ENCODE measurements at places on chromosomes 4 and X.

DNA sequence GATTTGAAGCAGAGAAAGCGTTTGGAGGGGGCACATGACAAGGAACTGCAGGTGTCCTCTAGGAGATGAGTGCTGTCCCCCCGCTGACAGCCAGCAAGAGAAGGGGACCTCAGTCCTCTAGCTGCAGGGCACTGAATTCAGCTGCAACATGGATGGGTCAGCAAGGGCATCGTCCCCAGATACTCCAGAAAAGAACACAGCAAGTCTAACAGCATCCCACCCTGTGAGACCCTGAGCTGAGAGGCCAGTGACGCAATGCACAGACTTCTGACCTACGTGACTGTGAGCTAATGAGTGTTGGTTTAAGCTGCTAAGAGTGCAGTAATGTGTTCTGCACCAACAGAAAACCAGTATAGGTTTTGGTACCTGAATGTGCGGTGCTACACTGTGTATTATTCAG, 11.6 kb upstream of the CENPVL2 start:
- DNase-seq, result no peak

- DNase-seq, result no peak
Measured at GRCh38 chrX:14030174-14030530, 460 bp upstream of the GEMIN8 start.

DNA sequence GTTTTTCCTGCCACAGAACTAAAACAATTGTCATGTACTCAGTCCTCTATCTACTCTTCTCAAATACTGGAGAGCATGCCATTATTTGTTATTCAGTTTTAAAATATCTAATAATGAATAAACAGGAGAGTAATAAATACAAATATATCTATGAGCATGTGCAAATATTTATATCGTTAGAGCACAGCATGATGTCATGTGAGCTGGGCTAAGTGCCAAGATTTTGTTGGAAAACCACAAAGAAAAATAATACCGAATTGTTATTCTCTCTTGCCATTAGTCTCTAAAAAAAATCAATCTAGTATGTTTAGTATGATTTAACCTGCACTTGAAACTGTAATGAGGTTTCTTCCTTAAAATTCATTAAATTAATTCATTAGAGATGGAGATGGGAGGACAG, 97.3 kb downstream of the DDX60 start:
- no peak for DNase-seq

DNA sequence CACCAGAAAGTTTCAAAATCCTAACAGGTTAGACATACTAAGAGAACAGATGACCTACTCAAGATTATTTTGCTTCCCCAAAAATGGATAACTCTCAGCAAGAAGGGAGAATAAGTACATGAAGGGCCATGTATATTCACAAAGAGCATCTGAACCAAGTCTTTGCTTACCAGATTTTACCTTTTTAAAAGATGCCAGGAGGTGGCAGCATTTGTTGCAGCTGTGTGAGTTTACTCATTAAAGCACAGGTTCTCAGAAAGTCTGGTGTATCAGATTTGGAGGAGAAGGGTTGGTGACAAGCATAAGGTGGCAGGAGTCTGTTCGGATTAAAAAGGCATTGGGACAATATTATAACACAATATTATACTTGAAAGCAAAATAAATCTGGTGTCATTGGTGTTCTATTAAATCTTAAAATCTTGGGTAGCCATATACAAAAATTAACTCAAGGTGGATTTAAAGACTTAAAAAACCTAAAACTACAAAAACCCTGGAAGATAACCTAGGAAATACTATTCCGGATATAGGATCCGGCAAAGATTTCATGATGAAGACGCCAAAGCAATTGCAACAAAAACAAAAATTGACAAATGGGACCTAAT, 51.3 kb upstream of the NFKB1 start:
- DNase-seq, result peak; percentile 30

GRCh38 chrX:13764765-13765164, 30.2 kb downstream of the OFD1 start:
- peak; percentile 57 for DNase-seq

DNA sequence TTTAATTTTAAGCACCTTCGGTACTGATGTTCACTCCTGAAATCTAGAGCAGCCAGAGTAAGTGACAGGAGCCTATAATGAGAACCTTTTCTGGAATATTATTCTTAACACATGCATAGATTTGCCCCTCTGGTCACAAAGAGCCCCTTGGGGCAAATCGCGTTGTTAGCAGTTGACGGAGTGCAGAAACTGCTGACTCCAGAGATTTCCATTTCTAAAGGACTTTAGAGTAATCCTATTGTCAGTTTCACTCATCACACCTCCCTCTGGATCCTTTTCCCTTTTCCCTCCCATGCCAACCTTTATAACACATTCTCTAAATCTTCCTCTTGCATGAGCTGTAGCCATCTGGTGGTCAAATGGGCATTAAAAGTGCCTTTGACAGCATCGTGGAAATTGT, 264.9 kb upstream of the PRPS2 start:
- DNase-seq, result no peak

DNA sequence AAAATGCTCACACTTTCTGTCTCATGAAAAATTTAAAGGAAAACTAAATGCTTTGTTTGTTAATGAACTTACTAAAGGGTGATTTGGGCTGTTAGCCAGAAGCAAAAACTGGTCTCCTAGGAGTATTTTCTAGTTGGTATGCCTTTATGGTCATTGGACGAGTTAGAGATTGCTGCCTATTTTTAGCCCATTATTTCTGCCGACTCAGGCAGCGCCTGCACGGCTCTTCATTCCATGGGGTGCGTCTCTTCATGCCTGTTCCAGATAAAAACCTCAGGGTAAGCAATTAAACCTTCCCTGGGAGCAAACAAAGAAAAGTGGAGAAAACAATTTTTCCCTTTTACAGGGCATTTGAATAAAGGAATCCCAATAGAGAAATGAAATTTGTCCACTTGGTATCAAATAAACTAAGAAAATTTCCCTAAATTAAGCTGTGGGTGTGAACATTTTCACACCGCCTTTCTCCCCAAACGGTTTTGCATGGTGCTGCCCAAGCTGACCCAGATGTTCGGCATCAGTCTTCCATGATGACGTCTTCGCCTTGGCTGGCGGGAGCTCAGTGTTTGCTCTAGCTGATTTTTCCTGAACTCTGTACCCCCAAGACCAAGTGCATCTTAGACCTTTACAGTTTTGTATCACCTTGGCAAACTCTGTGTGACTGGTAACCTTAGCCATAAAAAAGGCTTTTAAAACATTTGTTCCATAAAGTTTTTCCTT, 61.7 kb upstream of the ADGRG2 start:
- DNase-seq, result no peak

DNA sequence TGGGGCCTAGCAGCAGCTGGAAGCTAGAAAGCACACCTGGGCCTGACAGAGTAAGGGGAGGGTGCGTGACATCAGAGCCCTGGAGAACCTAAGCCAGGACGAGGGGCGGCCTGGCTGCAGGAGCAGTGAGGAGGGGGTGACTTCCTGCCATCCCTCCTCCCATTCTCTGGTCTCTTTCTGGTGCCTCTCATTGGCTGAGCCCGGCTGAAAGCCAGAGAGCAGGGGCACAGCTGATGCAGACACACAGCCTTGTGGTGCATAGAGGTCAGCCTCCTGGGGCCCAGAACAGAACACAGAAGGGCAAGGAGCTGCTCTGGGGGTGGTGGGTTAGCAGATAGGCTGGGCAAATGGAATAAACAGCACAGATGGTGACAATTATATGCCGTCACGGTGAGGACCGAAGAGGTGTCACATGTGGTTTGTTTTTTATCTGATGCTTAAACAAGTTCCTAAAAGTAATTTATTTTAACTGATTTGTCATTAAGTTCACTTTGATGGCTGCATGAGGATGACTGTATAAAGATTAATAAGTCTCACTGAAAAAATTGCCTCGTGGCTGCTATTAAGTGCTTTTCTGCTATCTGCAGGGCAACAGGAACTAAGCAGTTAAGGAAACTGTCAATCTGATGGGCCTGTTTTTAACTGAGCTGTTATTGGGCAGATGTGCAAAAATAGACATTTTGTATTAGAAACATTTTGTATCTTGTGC, 102.0 kb downstream of the FNIP2 start:
- peak; percentile 30 for DNase-seq

DNA sequence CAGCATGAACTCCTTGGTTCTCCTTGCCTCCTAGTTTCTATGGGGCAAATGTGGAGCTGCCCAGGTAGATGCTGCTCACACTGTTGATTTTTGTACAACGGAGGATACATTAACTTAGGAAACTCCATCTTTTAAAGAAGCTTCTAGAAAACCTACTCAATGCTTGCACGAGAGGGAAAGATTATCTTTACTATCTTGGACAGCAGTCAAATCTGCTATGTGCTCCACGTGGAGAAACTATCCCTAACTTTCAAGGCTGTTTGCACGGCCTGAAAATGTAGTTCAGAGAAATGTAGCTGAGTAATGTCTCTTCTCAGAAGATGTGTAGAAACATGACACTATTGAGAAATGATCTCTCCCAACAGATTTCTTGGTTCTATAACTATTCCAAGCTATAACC, 1530.9 kb upstream of the PABPC4L start:
- DNase-seq, result no peak

DNA sequence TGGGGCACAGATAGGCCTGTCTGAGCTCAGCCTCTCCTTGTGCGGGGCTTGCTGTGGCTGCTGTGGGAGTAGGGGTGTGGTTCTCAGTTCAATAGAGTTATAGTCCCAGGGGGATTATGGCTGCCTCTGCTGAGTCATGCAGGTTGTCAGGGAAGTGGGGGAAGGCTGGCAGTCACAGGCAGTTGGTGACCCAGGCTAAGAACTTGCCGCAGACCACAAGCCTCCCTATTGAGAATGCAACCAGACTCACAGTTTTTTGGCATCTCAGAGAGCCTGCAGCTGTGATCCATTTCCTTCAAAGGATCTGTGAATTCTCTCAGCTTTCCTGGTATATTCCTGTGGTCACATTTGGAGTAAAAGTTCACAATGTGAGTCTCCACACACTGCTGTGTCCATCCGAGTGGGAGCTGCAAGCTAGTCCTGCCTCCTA, 364.9 kb downstream of the ZNF674 start:
- DNase-seq, result no peak

GRCh38 chr4:101155368-101155767, 192.0 kb downstream of the PPP3CA start:
- no peak for DNase-seq

DNA sequence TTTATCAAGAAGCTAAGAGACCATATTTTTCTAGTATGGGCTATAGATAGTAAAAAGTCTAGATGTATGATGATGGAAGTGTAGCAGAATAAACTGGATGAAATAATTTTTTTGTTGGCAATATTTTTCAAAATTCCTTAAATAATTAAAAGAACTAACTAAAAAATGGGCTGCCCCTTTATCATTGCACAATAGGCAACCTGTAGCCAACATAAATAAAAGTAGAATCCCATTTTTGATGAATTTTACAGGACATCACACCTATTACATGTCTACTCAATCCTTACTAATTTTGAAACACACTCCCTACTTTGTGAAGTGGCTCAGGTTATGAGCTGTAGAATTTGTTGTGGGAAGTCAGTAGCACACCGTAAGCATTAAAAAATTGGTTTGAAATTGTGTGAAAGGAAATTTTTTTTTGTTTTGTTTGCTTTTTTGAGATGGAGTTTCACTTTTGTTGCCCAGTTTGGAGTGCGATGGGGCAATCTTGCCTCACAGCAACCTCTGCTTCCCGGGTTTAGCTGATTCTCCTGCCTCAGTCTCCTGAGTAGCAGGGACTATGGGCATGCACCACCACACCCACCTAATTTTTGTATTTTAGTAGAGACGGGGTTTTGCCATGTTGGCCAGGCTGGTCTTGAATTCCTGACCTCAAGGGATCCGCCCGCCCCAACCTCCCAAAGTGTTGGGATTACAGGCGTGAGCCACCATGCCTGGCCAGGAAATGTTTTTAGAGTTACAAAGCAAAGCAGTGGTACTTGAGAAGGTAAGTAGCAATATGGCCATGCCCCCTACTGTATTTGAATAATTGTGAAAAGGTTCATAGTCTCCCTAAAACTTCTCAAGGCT, 8.9 kb upstream of the RUFY3 start:
- DNase-seq, result no peak

DNA sequence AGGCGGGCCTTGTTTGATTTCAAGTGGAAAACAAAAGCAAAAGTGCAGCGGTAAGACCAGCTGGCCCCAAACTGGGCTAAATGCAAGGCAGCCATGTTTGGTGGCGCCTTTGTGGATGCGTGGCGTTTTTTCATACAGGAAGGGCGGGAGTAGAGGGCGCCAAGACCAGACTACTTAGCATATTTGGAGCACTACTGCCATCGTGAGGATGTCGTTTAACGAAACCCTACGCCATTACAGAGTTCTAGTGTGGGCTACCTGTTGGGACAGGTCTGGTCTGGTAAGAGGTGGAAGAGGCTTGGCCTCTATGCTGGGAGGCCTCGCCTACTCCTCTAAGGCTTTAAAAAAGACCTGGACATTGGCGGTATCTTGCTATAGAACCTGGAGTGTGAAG, 230.7 kb upstream of the STK26 start:
- DNase-seq, result no peak

GRCh38 chr4:112860830-112861690, 188.4 kb upstream of the ANK2 start:
- DNase-seq, result no peak

- no peak for DNase-seq
Measured at GRCh38 chr4:66555301-66555700, 885.0 kb upstream of the EPHA5 start.

DNA sequence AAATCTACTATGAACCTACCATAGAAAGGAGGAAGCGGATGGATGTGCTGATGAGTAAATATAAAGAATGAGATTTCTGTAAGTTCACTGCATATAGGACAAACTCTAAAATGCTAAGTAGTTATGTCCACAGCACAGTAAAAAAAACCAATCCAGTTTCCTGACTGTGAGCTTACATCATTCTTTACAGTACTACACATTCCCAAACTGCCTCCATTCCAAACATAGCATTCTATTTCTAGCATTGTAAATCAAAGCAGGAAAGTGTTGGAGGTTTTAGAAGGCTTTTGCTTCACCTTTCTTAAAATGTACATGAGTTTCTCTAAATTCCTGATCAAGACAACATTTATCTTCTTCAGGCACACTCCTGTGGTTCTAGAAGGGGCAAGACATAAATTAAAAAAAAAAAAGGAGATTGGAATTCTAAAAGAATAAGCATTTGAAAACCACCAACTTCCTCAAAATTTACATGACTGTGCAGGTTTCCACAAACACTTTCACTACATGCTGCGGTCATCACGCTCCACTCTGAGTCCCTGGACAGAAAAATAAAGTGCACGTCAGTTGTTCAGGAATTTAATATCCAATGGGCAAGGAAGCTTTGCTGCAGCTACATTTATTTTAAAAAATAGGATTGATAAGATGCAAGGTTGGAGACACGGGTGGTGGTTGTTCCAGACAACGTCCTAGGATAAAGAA, 297.6 kb upstream of the STS start:
- no peak for DNase-seq

DNA sequence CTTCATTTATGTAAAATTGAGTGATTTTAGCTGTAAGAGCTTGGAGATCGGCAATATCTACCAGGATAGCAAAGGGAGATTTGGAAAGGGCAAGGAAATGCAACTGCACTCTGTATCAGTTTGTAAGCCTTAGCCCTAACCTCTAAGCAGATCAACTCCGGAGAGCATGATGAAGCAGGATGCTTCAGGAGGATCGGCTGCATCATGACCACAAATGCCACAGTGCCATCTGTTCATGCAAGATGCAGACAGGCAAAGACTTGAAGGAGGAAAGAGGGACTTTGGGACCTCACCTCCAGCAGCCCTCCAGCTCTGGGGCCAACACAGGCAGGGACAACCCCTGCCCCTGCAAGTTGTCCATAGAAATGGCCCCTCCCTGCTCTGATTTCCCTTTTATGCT, 377.6 kb upstream of the GATB start:
- no peak for DNase-seq
